Thoracic aorta (tissue), 2 donors: ENCODE measurements at places on chromosomes 1 and 21. TPM values are rescaled to one million over a fixed set of nuclear protein-coding genes. Genes with fewer than 3 reads are reported as not detected.
A peak's percentile ranks its signal among the peaks of the same experiment; 100 is the strongest.

GRCh38 chr1:20037877-20038276, 32.1 kb upstream of the PLA2G5 start:
- H3K27me3 ChIP-seq, result no peaks in the 10 kb centered on the region
- no peak overlapping the region for H3K27ac ChIP-seq
- H3K4me3 ChIP-seq, result no peak overlapping the region
- DNase-seq, result no peak

- no peak for DNase-seq
- no peaks in the 10 kb centered on the region for H3K36me3 ChIP-seq
- no peaks in the 10 kb centered on the region for H3K27me3 ChIP-seq
- peak overlapping the region; percentile 95 for H3K27ac ChIP-seq
- peaks cover 46% of the 10 kb centered on the region for H3K4me1 ChIP-seq
Measured at GRCh38 chr1:210294999-210295745, 33.5 kb upstream of the HHAT start.

DNA sequence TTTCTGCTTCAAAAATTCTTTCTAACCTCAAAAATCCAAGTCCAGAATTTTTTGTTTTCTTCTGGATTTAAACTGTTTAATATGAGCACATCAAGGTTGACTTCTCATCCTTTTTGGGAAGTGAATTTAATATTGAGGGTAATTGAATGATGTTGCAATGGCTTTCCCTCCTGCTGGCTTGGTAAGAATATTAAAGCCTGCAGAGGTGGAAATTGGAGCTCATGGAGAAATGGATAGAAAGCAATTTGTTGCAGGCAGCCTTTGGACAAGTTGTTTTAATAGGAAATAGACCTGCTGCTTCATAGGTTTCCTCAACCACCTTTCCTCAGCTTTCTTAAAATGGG, 124.7 kb downstream of the SYT2 start:
- peaks cover 37% of the 10 kb centered on the region for H3K36me3 ChIP-seq
- DNase-seq, result no peak
- H3K27ac ChIP-seq, result peak overlapping the region; percentile 94
- H3K4me1 ChIP-seq, result peaks cover 37% of the 10 kb centered on the region
- H3K4me3 ChIP-seq, result no peak overlapping the region

GRCh38 chr1:54095546-54096226, 42.3 kb downstream of the TCEANC2 start:
- no peak overlapping the region for H3K4me3 ChIP-seq
- DNase-seq, result no peak
- no peaks in the 10 kb centered on the region for H3K27me3 ChIP-seq
- no peaks in the 10 kb centered on the region for H3K36me3 ChIP-seq
- H3K27ac ChIP-seq, result no peak overlapping the region
- no peaks in the 10 kb centered on the region for H3K4me1 ChIP-seq

Gene RGSL1
- not detected for total RNA-seq

Gene NEGR1
- 10.4 TPM for total RNA-seq
